Inflammatory macrophage treated with lipopolysaccharide for 1 hour (primary cell): ENCODE measurements at places on chromosomes 1 and 21.

GRCh38 chr1:159171688-159172501 is 480 bp downstream of the CADM3 start:
- no peak for DNase-seq

DNA sequence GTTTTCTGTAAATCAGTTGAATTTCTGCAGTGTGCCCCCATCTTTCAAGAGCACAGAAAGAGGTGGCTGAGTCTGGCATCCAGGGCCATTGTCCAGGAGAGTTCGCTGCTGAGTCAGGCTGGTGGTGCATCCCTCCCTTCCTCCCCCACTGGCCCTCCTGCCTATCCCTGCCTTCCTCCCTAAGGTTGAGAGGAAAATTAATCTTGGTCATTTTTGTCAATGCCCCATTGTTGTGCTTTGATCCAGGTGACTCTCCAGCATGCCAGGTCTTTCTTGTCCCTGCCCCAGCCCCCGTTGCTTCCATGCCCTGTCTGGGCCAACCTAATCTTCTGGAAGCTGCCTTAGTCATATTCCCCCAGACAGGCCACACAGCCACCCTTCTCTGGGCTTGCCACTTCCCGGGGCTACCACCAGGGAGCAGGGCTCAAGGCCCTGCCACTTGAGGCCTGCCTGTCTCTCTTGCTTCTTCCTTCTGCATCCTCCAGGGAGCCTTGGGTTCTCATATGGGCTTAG is 26.6 kb downstream of the PROK1 start:
- no peak for DNase-seq

DNA sequence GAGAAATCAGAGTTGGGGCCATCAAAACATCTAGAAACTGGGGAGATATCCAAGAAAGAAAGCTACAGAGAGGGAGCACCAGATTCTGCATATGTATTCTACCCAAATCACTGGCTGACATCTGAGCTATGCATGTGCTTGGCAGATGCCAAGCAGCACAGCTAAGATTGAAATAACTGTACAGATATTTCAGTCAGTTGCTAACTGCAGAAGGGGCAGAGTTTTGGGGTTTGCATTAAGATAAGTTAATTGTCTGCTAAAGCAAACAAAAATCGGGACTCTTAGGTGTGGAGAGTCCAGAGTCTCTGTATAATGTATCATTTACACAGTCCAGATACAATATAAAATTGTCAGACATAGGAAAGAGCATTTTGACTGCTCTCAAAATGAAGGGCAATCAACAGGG is 437.1 kb downstream of the PTBP2 start:
- DNase-seq: no peak

DNA sequence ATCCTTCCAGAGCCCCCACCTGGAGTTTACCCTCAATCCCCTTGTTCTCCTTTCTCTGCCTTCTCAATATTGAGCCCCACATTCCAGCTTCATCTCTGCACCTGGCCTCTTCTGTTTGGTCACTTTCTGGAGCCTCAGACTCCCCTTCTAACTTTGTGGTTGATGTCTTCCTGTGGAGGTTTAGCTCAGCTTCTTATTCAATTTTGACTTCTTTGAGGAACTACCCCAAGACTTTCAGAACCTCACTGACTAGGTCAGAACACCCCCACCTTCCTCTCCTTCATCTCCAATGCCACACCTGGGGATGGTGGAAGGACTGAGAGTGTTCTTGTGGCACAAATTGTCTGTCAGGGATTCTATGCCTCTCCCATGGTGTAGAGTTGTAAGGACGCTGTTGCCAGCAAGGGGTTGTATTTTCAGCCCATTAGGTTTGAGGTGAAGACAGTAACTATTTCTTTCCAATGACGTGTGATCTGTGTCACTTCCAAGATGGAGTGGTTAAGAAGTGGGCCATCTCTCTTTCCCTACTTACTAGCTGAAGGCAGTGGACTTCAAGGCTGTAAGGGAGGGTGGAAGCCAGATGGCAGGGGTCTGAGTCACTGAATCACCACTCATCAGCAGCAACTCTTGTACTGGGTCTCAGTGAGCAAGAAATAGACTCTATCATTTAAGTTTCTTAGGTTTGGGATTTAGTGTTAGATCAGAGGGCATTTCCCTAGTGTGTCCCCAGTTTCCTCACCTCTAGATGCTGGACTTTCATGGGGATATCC is 80.6 kb downstream of the PAPPA2 start:
- no peak for DNase-seq

DNA sequence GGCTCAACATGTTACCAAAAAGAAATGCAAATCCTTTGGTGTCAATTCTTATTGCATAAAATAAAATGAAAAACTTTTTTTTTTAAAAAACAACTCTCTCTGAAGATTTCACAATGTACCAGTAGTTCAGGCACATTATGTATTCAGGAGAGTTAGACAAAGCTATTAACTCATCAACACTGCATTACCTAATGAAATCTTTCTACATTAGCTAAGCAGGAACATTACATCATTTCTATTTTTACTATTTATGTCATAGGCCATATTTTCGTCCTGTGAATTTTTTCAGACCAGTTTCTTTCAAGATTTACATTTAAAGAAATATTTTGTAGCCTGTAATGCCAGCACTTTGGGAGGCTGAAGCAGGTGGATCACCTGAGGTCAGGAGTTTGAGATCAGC is 366.2 kb downstream of the USH2A start:
- no peak for DNase-seq
